Erythroblast (primary cell): ENCODE measurements at places on chromosomes 7 and 10.

GRCh38 chr10:95567903-95568630 is 6.9 kb upstream of the SORBS1 start:
- no peak for DNase-seq

GRCh38 chr7:14389181-14389591 is 399.7 kb upstream of the ETV1 start:
- no peak for DNase-seq

- no peak for DNase-seq
Measured at GRCh38 chr7:99825873-99826272, 1.9 kb upstream of the CYP3A43 start.

- no peak for DNase-seq
Measured at GRCh38 chr7:141158561-141158960, 84.7 kb downstream of the TMEM178B start.

- no peak for DNase-seq
Measured at GRCh38 chr10:77964811-77965210, 38.3 kb upstream of the DLG5 start.

- no peak for DNase-seq
Measured at GRCh38 chr7:55212838-55213237, 152.3 kb upstream of the LANCL2 start.

DNA sequence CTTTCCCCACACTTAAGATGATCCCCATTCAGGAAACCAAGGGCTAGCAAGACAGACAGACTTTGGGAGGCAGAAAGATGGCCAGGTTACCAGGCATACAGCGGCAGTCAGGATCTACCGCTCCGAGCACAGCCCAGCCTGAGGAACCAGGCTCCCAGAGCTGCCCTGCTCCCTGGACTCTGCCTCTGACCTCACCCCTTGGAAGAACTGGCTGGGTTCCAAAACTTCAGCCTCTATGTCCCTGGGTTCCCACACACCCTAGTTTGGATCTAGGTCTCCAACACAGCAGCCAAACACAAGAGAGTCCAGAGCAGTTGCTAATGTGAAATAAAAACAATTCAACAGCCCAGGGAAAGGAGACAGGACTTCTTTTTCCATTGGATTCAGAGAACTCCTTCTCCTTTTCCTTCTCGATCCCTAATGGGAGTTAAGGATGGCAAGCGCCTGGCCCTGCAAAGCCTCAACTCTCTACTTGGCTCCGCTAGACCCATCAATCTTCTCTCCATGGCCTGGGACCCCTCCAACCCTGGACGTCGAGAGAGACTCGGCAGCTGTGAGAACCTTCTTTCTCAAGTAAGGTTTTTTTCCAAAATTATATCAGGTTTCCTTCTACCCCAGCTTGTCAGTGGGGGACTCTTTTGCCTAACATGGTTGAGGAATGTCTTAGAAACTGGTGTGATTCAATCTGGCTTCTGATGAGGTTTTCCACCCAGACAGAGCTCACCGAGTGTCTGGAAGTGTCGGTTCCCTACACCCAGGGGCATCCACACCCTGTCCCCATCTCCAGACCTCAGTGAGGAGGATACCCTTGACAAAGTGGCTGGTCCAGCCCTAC is 219.6 kb downstream of the KCNMA1 start:
- DNase-seq, result no peak

DNA sequence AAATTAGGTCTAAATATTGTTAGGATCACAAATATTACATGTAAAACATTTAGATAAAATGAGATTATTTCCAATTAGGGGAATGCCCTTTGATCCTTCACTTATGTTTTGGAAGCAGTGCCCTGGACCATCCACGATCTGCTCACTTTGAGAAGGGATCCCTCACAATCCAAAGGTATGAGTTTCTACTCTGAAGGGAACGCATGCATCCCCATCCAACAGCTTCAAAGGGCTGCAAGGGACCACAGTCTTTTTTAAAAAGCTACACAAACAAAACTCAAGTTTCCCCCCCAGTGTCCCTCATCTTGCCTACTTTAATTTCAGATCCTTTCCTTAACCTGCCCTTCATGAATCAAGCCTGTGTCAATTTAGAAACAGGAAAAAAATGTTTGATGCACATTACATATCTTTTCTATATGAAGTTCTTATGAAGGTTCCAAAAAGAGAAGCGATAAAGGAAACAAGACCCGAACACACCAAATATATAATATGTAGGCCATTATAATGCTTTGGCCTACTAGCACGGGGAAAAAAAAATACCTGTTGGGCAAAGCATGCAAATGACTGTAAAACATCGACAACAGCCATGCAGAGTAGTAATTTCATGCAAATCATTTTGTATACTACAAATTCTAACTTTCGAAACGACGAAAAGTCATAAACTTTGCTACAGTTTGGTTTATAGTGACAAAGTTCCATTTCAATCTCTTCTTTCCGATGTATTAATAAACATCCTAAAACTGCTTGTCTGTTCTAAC is 2.0 kb downstream of the EIF3A start:
- DNase-seq, result no peak

- DNase-seq, result no peak
Measured at GRCh38 chr10:100904917-100905316, 7.8 kb upstream of the SLF2 start.

DNA sequence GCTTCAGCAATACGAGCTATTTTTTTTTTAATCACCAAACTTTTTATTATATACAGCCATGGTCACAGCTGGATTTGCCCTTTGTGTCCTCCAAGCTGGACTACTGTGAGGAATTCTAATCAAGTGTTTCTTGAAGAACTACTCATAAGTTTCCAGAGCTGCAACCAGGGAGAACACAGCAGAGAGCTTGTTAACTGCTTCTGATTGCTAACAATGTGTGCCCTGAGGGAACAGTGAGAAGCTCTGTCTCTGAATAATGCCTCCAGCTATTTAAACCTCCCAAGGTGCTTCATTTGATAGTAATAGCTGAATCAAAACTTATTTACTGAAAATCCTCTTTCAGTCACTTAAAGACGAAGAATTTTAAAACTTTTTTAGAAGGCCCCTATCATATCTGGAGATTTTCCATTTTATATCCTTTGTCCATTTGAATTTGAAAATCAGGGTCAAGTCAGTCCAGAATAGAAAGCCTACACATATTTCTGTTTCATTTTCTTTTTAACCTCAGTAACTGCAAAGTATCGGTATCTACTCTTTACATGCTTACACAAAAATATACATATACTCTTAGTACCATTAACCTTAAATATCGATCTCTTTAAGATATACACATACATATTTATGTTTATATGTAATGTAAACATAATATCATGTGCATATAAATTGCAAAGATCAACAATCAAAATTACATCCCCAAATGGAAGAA is 1024.2 kb downstream of the GRM8 start:
- DNase-seq, result no peak

- no peak for DNase-seq
Measured at GRCh38 chr7:44063547-44063893, 1.8 kb downstream of the PGAM2 start.

GRCh38 chr10:21517134-21518031 is 8.1 kb downstream of the SKIDA1 start:
- peak; percentile 65 for DNase-seq

DNA sequence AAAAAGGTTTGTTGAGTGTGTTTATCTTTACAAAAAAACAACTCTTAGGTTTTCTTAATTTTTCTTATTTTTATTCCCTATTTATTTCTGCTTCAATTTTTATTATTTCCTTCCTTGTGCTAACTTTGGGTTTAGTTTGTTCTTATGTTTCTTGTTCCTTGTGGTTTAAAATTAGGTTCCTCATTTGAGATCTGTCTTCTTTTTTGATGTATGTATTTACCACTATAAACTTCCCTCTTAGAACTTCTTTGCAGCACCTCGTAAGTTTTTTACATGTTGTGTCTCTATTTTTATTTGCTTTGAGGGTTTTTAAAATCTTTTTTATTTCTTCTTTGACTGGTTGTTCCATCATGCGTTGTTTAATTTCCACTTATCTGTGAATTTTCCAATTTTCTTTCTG is 1217.1 kb upstream of the CELF2 start:
- DNase-seq, result no peak

GRCh38 chr7:17552952-17553351 is 254.5 kb downstream of the AHR start:
- DNase-seq, result no peak

GRCh38 chr10:5551531-5552375 is 27.0 kb downstream of the CALML3 start:
- no peak for DNase-seq

- peak; percentile 68 for DNase-seq
Measured at GRCh38 chr10:71840177-71840957, 10.7 kb downstream of the PSAP start.

DNA sequence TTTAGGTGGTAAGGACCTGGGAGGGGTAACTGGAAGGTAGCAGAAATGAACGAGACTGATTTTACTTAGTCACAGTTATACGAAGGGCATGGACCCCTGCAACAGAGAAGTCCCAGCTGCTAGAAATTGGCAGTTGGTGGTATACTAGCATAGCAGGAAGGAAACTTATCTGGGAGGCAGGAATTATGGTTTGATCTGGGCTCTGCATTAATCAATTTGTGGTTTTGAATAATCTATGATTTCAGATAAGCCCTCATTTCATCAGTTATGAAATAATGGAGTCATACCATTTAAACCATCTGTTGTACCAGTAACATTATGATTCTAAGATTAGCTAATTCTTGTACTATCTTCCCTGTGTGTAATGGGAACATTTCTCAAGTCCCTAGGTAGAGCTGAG is 54.0 kb upstream of the TMEM229A start:
- no peak for DNase-seq
